Mammary epithelial cell (primary cell): ENCODE measurements at places on chromosomes 5 and 9. TPM values are rescaled to one million over a fixed set of nuclear protein-coding genes. Genes with fewer than 3 reads are reported as not detected.

- DNase-seq = peak; percentile 17
These were observed 17.5 kb upstream of the MSMP start for GRCh38 chr9:35771534-35771933.

DNA sequence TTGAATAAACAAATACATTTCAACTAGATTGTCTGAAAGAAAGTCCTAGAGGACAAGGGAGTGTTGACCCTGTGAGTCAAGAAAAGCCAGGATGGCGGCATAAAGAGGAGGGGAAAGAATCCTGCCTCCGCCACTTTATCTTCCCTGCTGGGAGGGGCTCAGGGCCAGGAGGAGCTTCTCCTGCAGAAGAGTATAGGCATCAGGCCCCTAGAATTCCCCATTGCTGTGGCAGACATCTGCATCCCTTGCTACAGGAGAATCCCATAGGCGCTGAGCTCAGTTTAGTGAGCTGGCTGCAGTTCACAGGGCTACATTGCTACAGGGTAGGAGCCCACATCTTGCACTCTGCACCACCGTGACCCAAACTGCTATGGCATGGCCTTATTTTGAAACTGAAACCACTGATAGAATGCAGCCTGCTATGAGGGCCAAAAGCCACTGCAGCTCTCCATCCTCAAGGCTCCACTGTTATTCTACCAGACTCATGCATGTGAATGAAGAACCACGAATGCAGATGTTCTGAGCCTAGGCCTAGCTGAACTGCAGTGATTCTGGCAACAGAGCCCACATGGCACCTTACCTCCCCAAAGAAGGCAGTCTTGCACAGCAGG lies 941.4 kb upstream of the CTNND2 start:
- no peak for DNase-seq

DNA sequence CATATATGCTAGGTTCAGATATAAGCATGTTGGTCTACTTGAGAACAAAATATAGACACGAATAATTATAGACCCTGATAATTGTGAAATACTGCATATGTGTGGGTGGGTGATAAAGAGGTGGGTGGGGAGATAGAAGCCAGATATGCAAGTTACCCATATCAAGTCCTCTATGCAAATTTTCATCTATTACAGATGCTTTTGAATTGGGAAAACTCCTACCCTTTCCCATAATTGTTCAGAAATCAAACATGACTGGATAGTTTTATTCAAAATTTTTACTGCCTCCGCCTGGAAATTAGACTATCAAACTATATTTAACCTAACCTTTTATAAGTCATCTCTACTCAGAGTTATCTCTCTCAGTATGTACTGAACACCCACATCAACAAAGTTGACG lies 157.5 kb downstream of the MEF2C start:
- DNase-seq = no peak

NPR2 gene
- polyA plus RNA-seq = 3.8 TPM

OSMR gene
- 48.9 TPM for polyA plus RNA-seq

DRD1 gene
- not detected for polyA plus RNA-seq

DNA sequence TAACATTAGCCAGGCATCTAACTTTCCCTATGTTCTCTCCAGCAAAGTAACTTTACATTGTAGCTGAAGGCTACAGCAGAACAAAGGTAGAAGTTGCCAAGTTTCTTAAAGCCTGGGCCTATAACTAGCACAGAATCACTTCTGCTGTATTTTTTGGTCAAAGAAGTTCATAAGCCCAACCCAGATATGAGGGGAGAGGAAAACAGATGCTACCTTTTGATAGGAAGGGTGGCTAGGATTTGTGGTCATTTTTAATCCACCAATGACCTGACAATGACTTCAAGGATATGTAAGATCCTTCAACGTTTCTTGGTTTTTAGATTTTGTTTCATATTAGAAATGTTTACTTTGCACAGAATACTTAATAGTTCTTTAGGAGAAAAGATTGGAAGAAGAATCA lies 64.2 kb upstream of the RANBP3L start:
- no peak for DNase-seq

DNA sequence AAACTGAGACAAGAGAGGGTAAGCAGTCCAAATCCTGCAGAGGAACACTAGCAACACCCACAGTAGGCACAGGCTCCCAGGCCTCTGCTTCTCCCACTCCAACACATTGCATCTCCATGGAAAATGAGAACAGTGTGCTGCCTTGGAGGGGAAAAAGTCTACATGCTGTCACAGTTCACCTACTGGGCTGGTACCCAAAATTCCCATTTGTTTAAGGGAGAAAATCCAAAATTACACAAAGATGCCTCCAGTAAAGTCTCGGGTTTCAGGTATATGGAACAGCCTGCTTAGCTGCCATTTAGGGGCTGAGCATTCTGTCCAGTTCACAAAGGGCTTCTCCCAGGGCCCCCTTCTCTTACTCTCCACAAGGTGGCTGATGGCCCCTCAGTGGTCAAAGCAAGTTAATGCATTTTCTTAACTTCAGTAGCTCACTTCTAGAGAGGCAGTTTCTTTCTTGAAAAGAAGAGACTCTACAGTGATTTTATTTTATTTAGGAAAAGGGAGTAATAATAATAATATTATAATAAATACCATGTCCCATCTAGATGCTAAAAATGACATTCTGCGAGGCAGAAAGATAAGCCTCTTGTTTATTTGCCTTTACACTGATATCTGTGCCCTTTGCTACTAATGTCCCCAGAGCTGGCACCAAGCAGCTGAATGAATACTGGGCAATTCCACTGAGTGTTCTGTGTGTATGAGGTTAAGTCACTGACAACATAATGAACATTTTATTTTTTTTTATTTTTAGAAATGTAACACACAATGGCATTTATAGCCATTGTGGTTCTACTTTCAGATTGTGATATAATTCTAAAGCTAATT lies 89.4 kb downstream of the RGS7BP start:
- DNase-seq = no peak

GRCh38 chr5:170490381-170490780 lies 13.4 kb upstream of the KCNIP1 start:
- no peak for DNase-seq

- no peak for DNase-seq
These were observed 39.8 kb downstream of the ASS1 start for GRCh38 chr9:130484362-130485072.

- DNase-seq = no peak
These were observed 119.4 kb downstream of the IRX1 start for GRCh38 chr5:3715062-3715461.

DNA sequence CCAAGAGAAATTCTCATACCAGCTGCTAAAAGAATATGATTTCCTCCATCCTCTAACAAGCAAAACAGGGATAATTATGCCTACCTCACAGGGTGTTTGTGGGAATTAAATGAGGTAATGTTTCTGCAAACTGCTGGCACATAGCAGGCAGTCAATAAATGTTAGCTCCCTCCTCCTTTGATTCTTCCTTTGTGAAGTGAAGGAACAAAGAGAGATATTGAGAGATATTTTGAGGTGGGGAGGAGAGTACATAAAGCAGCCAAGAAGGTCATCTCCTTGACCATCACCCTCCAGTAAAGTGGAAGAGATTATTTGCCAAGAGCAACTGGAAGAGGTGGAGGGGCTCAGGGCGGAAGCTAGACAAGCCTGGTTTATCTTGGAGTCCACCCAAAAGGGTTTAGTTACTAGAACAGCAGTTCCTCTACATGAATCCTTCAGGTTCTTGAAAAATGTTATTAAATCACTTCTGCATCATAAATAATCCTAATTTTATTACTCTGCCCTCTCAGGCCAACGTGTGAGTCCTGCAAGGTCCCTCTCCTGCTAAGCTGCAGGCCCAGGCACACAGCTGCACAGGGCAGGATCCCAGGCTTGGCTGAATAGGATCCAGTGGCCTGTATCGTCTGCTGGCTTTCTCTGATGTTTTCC lies 35.0 kb upstream of the TLE1 start:
- DNase-seq = no peak

DNA sequence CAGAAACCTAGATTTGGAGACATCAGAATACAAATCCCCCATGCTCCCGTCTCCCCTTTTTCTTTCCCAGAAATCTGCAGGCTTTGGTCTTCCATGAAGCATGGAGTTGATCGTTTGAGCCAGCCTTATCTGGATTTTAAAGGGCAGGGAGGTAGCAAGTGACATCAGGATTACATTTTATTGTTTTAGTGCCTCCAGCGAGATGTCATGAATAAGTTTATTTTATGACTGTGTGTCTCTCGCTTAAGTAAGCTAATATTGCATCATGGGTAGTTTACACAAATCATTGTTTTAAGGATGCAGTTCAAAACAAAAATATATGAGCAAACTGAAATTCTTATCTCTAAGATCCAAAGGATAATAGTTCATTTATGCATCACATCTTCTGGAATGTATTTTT lies 50.7 kb upstream of the TNFSF8 start:
- no peak for DNase-seq

DNA sequence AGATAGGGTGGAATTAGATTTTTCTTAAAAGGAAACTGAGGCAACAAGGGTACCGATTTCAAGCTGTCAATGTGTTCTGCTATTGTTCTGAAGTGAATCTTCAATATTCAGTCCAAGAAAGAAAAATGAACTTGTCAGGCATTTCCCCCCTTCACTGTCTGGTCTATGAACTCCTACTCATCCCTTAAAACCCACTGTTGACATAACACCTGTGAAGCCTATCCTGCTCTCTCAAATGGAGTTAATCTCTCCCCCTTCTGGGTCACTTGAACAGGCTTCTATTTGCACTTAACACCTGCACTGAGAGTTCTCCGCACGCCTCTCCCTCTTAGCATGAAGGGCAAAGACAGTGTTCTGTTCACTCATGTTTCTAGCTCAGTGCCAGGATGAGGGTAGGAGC lies 144.3 kb downstream of the CRB2 start:
- no peak for DNase-seq

DNA sequence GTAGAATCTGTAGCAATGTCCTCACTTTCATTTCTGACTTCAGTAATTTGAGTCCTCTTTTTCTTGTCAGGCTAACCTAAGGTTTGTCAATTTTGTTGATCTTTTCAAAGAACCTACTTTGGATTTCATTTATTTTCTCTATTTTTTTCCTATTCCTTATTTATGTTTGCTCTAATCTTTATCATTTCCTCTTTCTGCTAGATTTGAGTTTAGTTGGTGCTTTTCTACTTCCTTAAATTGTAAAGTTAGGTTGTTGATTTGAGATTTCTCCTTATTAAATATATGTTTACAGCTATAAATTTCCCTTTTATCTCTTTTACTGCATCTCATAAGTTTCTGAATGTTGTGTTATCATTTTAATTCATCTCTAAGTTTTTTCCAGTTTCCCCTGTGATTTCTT lies 75.1 kb upstream of the FAM120A start:
- DNase-seq = no peak

BTF3 gene
- polyA plus RNA-seq = 522 TPM

- no peak for DNase-seq
These were observed 898.5 kb upstream of the SEMA6A start for GRCh38 chr5:117473165-117473564.

- DNase-seq = no peak
These were observed 60.7 kb upstream of the ANGPTL2 start for GRCh38 chr9:127182901-127183746.

DMRT3 gene
- polyA plus RNA-seq = not detected
